Fibroblast of pulmonary artery (primary cell): ENCODE measurements at places on chromosomes 2 and 18.
A peak's percentile ranks its signal among the peaks of the same experiment; 100 is the strongest.

DNA sequence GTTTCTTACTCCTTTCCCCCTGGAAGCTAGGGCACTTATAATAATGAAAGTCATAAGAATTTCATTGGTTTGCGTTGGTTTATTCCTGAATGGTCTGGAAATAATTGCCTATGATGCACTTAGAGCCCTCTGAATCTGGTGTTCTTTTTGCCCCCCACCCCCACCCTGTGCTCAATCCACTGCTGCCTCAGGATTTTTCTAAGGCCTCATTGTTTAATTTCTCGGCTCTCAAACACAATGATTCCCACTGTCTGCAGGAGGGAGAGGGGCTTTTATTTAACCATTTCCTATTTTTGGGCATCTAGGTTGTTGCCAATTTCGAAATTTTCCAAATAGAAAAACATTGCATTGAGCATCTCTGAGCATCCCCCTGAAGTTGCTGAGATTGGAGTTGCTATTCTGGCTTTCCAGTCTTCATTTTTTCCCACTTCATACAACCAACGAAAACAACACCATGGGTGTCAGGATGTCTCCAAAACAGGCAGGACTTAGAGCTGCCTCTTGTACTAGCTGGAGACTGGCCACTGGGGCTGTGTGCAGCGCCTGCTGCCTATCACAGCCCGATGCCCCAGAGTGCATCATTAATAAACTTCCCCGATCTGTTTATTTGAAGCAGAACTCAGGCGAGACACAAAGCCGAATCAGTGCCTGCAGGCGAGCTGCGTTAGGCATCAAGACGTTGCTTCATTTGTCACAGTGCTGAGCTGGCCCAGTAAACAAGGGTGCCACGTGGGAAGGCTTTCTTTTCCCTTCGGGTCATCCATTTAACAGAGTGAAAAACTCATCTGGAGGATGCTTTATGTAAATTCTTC lies 1.8 kb upstream of the PCARE start:
- peak; percentile 4 for DNase-seq

DNA sequence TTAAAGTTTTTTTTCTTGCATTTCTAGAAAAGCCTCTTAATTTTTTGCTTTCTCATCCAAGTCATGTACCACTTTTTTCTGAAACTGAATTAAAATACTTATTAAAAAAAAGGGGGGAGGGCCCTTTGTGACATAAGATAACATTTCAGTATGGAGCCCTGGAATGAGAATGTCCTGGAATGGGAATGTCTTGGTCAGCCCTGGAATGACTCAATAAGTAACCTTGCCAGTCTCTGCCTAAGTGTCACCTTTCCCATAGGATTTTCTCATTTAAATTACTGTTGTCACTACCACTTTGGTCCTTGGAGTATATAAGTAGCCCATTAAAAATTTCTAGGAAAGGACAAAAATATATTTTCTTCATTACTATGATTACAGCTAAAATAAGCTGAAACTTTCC lies 4.7 kb downstream of the UBXN2A start:
- no peak for DNase-seq

GRCh38 chr2:219607931-219608330 lies 10.3 kb downstream of the STK11IP start:
- no peak for DNase-seq

GRCh38 chr2:85468704-85469349 lies 50.3 kb downstream of the SH2D6 start:
- peak; percentile 77 for DNase-seq

GRCh38 chr2:212284166-212284565 lies 254.4 kb downstream of the ERBB4 start:
- no peak for DNase-seq

DNA sequence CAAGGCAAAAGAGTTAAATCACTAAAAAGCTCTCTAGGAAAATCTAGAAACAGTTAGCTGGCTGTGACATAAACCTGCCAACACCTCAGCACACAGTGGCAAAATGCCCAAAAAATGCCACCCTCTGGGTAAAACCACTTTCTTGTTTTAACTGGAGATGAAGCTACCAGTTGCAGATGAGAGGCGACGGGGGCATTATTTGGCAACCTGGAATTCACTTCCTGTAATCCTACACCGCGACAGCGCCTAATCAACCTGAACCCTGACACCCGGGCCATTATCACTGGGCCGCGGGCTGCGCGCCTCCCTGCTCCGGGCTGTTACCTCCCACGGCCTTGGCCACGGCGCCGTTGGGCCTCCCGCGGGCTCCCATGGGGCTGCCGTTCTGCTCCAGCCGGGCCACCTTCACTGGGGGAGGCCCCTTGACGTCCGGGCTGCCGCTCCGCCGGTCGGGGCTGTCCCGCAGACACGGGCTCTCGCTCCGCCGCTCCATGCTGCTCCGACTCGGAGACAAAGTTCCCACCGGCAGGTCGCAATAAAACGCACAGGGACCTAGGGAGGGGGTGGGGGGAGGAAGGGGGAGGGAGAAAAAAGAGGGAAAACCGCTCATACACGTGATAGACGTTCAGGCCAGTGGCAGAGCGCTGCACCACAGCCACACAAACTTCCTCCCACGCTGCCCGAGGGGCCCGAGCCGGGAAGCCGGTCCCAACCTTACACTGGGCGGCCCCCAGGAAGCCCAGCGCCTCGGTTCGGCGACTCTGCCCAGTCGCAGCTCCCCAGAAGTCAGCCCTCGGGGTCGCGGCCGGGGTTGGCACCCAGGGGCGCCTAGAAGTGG lies 2.0 kb downstream of the SATB2 start:
- DNase-seq, result no peak

DNA sequence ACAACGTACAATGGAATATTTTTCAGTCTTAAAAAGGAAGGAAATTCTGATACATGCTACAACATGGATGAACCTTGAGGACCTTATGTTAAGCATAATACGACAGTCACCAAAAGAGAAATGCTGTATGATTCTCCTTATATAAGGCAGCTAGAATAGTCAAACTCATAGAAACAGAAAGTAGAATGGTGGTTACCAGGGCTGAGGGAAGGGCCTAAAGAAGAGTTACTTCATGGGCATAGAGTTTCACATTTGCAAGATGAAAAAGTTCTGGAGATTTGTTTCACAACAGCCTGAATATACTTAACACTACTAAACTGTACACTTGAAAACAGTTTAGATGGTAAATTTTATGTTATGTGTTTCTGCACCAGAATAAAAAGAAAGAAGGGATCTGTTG lies 113.3 kb downstream of the GALNT1 start:
- no peak for DNase-seq

DNA sequence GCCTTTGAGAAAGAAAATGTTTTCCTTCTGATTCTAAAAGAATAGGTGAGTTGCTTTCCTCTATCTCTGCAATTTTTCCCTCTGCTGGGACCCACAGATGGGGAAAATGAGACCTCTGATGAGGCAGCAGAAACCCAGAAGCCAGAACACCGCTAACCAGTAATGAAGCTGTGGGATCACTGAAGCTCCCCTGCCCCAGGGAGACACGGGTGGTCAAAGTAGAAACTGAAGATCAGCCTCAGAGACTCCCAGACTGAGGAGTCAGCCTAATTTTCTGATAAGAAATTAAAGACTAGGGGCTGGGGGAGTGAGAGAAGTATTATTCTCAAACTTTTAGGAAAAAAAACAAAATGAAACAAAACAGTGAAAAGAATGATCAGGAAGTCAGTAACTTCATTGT lies 30.1 kb downstream of the CD8B start:
- DNase-seq, result no peak
